ENCODE measurements at places on chromosomes 16 and 17.

GRCh38 chr17:74922694-74923537 lies at the start of gene USH1G:
TSS of gene USH1G (minus strand) at chr17:74923255. CDS start at chr17:74923073, 182 bp downstream.
- DNase-seq, result no peak

DNA sequence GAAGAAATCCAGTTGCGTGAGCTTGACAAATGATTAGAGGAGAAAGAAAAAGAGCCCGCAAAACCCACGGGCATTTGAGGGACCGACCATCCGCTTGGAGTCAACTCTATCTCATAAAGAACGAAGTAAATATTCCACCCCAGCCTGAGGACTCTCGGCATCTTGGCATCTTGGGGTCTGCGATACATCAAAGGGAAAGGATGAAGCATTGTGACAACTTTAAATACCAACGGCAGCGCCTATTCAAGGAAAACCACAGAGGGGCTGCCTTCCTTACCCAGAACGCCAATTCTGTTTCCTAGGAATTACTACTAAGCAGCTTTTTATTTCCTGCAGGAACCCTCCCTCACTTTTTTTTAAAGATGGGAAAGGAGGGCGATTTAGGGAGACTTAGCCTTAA lies 152.2 kb downstream of the FOXL1 start:
- DNase-seq, result no peak

GRCh38 chr17:76025294-76025693 lies 1.8 kb downstream of the EVPL start:
- DNase-seq, result no peak

- DNase-seq, result no peak
Observed at GRCh38 chr17:79019632-79020584, 4.1 kb upstream of the C1QTNF1 start.

- DNase-seq, result no peak
Observed at GRCh38 chr17:73749337-73749823, 105.1 kb upstream of the SDK2 start.

DNA sequence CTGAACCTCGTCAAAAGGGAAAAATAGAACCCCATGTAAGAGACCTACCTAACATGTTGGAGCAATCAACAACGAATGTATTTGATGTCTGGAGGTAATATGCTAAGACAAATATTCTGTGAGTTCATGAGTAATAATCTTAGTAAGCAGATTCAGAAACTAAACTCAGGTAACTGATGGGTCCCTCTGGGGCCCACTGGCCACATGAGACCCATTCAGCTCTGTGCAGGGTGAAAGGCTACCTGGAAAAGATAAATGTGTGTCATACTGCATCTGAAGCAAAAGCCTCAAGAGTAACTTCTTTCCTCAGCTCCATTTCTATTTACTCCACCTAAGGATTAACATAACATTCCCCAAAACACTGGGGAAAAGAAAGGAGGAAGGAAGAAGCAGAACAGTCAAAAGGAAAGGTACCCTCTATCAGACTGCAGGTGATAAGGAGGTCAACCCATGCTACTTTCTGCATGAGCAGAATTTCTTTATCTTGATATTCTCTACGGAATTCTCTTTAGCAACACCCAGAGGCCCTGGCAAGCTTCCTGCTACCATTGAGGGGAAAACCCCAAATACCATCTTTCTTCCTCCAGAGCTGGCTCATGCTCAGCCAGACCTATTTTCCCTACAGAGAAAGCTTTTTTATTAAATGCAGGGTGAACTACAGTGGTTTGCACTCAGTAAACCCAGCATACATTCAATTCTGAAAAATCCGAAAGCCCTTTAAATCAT lies 37.7 kb upstream of the ABCA6 start:
- DNase-seq, result no peak

DNA sequence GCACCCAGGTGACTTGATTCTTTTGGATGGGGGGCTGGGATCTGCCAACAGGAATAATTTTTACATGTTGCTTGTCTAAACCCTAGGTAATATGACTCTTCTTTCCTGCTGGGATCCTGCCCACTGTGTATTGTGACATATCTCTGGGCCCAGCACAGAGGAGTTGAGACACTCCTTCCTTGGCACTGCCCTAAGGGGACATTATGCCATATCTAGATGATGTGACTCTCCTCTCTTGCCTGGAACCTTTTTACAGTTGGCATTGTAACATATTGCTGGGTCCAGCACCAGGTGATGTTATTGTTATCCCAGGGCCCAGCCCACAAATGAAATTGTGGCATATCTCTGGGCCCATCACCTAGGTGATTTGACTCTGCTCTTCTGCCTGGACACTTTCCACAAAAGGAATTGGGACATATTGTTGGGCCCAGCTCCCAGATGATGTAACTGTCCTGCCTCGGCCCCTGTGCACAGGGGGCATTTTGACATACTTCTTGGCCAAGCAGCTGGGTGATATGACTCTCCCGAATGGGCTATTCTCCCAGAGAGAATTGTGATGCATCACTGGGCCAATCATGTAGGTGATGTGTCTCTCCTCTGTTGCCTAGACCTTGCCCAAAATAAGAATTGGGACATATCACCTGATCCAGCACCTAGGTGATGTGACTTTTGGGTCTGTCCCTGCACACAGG lies 1837.7 kb downstream of the TP53TG3F start:
- DNase-seq, result no peak

DNA sequence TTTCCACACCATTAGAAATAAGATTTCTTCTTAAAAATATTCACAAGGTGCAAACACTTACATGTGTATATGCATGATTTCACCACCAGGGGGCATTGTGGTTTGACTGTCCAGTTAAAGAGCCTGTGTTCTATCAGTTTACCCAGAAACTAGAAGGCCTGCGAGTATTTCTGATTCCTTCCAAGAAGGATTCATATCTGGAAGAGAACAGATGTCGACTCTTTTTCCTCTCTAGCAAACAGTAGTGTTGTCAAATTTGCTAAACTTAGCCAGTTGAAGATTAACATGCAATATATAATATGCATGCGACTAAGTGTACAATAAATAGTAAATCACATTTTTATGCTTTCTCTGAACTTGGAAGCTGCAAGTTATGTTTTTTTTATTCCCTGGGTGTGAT lies 404.1 kb downstream of the WWOX start:
- DNase-seq, result peak; percentile 8

DNA sequence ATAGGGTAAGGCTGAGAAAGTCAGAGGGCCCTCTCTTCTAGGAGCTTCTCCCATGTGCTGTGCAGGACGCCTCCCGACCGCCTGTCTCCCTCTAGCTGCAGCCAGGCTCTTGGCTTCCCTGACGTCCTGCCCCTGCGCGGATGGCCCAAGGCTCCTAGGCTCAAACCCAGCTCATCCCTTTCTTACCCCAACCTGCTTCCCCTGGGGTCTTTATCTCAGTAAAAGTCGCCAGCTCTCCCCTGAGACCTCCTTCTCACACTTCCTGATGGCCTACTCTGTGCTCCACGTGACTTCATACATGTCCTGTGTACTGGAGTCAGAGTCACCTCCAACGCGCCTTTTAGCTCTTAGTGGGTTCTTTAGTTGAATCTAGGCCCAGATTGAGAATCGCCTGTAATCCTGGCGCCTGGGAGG lies 1.1 kb upstream of the ZNF747 start:
- no peak for DNase-seq

GRCh38 chr17:13792314-13792713 lies 190.6 kb upstream of the HS3ST3A1 start:
- DNase-seq, result no peak

DNA sequence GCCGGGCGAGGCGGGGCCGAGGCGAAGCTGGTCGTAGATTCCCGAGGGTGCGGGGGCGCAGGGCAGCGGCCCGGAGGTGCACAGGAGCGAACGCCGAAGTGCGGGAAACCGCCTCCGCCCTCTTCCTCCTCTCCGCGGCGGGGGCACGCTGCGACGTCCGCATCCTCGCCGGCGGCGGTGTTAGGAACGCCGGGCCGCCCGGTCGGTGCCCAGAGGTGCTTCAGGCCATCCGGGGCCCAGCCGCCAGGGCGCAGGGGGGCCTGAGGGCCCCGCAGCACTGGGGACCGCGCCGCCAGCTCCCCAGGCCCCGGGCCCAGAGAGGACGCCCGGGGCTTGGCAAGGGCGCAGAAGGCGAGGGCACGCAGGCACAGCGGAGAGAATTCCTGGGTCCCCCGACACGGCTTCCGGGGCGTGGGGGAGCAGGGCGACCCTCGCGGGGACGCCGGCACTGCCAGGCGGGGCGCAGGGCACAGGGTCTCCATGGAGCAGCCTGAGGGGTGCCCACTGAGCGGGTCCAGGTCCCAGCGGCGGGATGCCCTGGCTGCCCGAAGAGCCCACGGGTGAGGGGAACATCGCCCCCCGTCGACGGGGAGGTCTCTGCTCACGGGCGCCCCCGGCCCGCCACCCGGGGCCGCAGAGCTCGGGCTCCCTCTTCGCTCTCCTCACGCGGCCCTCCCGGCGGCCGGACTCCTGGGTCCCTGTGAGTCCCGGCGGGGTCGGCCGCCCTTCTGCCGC lies 576 bp downstream of the EPOP start:
- DNase-seq, result no peak

- DNase-seq, result no peak
Observed at GRCh38 chr16:72255786-72256185, 83.8 kb upstream of the PMFBP1 start.

DNA sequence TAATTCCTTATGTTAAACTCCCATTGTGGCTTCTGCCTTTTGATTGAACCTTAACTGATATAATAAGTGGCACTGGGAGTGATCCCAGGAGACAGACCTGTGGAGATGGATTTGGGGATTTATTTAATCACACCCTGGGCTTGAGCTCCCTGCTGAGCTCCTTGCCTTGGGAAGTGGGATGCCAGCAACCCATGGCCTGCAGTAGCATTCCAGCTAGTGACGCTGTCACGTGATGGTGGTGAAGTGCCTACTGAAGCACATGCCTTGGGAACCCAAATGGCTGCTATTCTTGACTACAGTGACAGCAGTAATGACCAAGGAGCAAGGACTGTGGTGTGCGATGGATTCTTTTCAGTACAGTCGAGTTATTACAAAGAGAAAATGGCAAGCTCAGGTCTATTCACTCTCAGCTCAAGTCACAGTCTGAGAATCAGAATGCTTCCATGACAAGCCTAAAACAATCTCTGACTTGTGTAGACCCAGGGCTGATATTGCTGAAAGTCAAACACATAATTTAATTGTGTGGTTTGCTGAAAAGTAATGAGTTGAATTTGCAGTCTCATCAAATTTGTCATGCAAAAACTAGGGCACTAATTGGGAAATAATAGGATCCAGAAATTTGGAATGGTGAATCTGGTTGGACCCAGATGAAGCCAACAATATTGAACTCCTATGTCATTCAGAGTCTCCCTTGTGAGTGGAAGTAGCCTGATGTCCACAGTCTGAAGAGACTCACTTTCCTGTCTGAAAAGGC lies 47.1 kb downstream of the BCL7C start:
- DNase-seq, result no peak

- DNase-seq, result no peak
Observed at GRCh38 chr16:58614212-58614611, 15.4 kb downstream of the CNOT1 start.

DNA sequence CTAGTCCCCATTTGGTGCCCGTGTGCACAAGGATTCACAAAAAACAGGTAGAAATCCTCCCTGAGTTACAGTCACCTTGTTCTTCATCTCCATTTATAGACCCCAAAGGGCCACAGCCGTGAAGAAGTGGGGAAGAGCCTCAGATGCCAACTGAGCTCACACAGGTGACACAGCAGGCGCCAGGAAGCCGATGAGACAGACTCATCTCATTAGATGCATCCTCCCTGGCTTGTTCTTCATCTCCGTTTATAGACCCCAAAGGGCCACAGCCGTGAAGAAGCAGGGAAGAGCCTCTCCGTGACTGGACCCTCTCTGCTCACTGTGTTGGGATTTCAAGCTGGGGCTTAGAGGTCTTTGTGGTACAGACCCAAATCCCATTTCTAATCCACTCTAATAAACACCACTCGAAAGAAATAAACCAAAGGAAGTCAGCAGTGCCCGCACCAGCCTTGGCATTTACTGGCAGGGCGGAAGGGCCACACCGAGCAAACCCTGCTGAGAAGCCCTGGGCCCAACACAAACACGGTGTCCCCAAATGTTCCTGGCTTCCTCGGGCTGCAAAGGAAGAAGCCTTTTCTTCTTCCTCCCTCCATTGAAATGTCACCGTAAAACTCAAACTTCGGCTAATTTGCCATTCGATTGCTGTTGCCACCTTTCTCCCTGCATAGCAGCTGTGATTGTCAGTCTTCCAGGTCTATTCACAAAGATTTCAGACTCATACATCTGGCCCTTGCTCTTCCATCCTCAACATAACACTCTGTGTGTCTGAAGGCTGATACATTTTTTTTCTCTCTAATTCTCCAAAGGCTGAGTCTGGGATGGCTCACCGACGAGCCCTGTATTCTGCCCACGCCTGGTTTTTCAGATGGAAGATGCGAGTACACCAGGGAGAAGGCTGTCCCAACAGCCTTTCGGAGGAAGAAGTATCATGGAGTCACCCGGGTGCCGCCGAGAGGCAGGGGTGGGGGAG lies 44.9 kb upstream of the DOC2B start:
- no peak for DNase-seq

DNA sequence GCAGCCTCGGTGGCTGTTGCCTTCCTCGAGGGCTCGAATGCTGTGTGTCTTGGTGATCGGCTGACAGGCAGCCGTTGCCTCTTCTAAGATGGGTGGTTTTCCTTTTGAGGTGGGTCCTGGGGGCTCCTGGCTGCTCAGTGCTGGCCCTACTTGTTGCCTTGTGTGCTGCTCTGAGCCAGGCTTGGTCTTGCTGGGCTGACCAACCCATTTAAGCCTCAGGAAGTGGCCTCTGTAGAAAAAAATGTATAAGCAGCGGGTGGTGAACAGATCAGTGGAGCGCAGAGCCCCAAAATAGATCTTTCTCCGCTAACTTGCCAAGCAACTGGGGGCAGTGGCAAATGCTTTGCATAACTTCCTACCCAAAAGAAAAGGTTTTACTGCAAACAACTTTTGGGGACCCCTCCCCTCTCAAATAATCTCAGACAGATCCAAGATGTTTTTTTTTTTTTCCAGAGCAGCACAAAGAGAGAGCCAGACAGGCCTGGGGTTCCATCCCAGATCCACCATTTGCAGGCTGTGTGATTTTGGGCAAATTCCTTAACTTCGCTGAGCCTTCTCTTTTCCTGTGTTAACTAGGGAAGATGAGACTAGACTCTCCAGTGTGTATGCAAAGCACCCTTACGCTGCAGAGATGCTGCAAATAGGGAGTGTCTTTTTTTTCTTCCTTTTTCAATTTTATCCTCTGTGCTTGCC lies 42.5 kb downstream of the PLCG2 start:
- no peak for DNase-seq

GRCh38 chr17:65085951-65086350 lies 29.4 kb upstream of the GNA13 start:
- no peak for DNase-seq

GRCh38 chr16:29868396-29869009 lies 5.5 kb upstream of the CDIPT start:
- DNase-seq, result no peak

DNA sequence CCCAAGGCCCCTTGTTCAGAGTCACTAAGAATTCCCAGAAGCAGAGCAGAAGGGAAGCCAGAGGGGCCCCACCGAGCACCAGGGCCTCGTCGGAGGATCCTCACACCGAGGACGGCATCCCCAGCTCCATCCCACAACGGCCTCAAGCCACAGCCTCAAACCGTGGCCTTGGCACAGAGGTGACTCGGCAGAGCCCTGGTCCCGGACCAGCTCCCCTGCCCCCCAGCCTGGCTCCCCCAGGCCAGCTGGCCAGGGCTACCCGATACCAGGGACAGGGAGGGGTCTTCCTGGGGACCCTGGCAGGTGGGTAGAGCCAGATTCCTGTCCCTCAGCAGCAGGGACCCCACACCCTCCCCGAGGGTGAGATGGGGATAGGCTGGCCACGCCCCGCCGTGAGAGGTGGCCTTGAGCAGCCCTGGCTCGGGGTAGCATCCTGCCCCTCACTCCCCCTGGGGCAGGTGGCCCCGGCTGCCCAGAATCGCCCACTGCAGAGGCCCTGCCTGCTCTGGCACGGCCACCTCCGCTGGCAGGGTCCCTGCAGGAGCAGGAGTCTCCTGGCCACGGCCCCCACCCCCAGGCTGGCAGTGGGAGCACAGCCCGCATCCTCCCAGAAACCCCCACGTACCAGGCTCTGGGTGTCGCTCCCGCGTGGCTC lies 5.6 kb upstream of the PVALEF start:
- no peak for DNase-seq

Measured in stimulated activated CD8-positive, alpha-beta memory T cell treated with anti-CD3 and anti-CD28 coated beads, Interleukin-7, amount 100 ng/mL, for 1 hour (primary cell).